Upper lobe of left lung (tissue), 6 donors: ENCODE measurements at places on chromosomes 11 and 22. TPM values are rescaled to one million over a fixed set of nuclear protein-coding genes. Genes with fewer than 3 reads are reported as not detected.

The TREH gene
- total RNA-seq, result 0.89 TPM

The CD3E gene
- 9.3 TPM for total RNA-seq

The RCOR2 gene
- 0.14 TPM for total RNA-seq

The CASP4 gene
- total RNA-seq, result 86.7 TPM

The MICAL3 gene
- total RNA-seq, result 25.5 TPM

The IGSF9B gene
- total RNA-seq, result 4.9 TPM

The SERGEF gene
- total RNA-seq, result 21.7 TPM

The HTR3A gene
- total RNA-seq, result not detected

The MRGPRE gene
- total RNA-seq, result not detected

DNA sequence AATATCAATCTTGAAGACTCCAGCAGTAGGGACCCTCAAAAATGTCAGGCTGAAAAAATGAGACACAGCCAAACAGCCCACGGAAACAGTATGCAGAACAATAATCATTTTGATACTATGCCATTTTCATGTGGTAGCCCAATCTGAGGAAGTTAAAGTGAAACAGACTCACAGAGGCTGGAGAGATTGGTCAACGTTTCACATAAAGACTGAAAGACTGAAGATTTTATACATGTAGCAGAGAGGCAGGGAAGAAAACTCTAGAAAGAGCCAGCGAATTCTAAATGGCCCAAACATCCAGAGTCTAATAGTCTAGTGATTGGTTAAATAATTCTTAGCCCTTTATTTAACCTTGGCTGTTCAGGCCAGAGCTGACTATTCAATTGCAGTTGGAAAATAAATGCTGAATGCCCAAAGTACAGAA is 49.4 kb downstream of the MAML2 start:
- H3K36me3 ChIP-seq, result no peaks in the 10 kb centered on the region
- no peaks in the 10 kb centered on the region for H3K27me3 ChIP-seq
- DNase-seq, result no peak
- peaks cover 29% of the 10 kb centered on the region for H3K4me1 ChIP-seq

GRCh38 chr11:16335236-16335962 is 20.9 kb downstream of the SOX6 start:
- no peaks in the 10 kb centered on the region for H3K4me1 ChIP-seq
- DNase-seq, result no peak

- H3K4me1 ChIP-seq, result no peaks in the 10 kb centered on the region
- no peak overlapping the region for H3K4me3 ChIP-seq
- H3K36me3 ChIP-seq, result no peaks in the 10 kb centered on the region
- no peaks in the 10 kb centered on the region for H3K27me3 ChIP-seq
- no peak overlapping the region for H3K27ac ChIP-seq
- DNase-seq, result no peak
These were observed 137.2 kb downstream of the DBX1 start for GRCh38 chr11:20023082-20023426.

DNA sequence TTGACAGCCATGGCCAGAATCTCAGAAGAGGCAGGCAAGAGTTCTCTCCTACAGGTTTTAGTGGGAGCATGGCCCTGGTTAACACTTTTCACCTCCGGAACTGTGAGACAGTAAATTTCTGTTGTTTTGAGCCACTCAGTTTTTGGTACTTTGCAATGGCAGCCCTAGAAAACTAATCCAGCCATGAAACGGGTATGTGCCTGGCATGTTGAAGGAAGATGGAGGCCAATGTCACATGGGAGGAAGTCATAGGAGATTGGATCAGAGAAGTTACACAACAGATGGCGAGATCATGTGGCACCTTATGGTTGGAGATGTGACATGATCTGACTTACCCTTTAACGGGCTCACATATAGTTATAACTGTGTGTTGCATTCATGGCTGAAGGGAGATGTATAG is 63.2 kb upstream of the EED start:
- H3K27me3 ChIP-seq, result no peaks in the 10 kb centered on the region
- DNase-seq, result no peak
- H3K4me1 ChIP-seq, result peaks cover 2% of the 10 kb centered on the region
- H3K36me3 ChIP-seq, result no peaks in the 10 kb centered on the region

GRCh38 chr11:12287009-12287373 is 90.4 kb upstream of the PARVA start:
- DNase-seq, result no peak
- H3K27me3 ChIP-seq, result no peaks in the 10 kb centered on the region
- H3K36me3 ChIP-seq, result no peaks in the 10 kb centered on the region

DNA sequence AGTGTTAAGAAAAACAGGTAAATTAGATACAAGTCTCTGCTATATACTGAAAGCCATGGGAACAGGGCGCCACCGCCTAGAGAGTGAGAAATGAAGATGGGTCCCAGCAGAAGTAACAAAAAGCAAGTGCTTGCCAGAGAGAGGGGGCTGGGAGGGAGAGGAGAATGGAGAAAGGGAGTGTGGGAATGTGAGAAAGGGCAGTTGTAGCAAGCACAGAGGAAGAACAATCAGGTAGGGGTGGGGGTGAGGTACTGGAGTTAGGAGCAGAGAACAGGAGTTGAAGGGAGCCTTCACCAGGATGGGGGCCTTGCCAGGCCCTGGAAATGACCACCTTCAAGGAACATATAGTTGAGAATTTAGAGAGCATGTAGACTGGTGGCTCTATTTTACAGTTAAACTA is 66.8 kb downstream of the TCF20 start:
- H3K27ac ChIP-seq, result no peak overlapping the region
- no peaks in the 10 kb centered on the region for H3K4me1 ChIP-seq
- no peak for DNase-seq
- H3K4me3 ChIP-seq, result no peak overlapping the region

- no peaks in the 10 kb centered on the region for H3K36me3 ChIP-seq
- no peaks in the 10 kb centered on the region for H3K27me3 ChIP-seq
- no peak for DNase-seq
- no peak overlapping the region for H3K27ac ChIP-seq
These were observed 104.0 kb downstream of the SOX6 start for GRCh38 chr11:16252373-16252772.

DNA sequence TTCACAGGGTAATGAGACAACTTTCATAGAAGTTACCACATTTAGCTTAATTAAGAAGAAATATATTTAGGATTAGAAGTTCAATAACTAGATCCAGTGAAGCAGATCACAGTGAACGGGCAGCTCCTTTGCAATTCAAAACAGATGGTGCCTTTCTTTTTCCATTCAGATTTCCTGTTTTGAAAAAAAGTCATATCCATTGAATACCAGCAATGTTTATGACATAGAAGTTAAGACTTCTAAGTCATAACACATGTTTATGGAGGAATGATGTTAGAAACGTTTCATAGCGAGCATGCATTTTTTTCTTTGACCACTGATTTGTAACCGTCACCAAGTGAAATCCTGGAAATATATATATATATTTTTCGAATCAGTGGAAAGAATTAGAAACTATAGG is 24.7 kb downstream of the LUZP2 start:
- no peaks in the 10 kb centered on the region for H3K36me3 ChIP-seq
- no peak overlapping the region for H3K27ac ChIP-seq
- H3K4me1 ChIP-seq, result no peaks in the 10 kb centered on the region
- DNase-seq, result no peak
- no peaks in the 10 kb centered on the region for H3K27me3 ChIP-seq
- no peak overlapping the region for H3K4me3 ChIP-seq

- H3K27me3 ChIP-seq, result no peaks in the 10 kb centered on the region
- H3K27ac ChIP-seq, result peak overlapping the region; percentile 69
- no peak for DNase-seq
- H3K4me1 ChIP-seq, result no peaks in the 10 kb centered on the region
- no peaks in the 10 kb centered on the region for H3K36me3 ChIP-seq
These were observed 389 bp upstream of the CASP12 start for GRCh38 chr11:104898685-104899013.

DNA sequence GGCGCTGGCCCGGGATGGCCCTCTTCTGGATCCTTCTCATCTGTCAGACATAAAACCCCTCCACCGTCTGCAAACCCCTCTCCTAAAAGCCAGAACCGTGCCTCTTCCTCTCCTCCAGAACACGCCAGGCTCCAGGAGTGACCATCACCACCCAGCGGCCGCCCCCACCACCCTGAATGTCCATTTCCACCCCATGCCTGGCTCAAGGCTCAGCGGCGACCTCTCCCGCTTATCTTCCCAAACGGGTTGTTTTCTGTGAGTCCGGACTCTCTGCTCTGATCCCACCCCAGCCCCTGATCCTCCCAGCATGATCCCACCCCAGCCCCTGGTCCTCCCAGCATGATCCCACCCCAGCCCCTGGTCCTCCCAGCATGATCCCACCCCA is 37.6 kb downstream of the CELSR1 start:
- H3K4me1 ChIP-seq, result no peaks in the 10 kb centered on the region
- no peak overlapping the region for H3K27ac ChIP-seq

DNA sequence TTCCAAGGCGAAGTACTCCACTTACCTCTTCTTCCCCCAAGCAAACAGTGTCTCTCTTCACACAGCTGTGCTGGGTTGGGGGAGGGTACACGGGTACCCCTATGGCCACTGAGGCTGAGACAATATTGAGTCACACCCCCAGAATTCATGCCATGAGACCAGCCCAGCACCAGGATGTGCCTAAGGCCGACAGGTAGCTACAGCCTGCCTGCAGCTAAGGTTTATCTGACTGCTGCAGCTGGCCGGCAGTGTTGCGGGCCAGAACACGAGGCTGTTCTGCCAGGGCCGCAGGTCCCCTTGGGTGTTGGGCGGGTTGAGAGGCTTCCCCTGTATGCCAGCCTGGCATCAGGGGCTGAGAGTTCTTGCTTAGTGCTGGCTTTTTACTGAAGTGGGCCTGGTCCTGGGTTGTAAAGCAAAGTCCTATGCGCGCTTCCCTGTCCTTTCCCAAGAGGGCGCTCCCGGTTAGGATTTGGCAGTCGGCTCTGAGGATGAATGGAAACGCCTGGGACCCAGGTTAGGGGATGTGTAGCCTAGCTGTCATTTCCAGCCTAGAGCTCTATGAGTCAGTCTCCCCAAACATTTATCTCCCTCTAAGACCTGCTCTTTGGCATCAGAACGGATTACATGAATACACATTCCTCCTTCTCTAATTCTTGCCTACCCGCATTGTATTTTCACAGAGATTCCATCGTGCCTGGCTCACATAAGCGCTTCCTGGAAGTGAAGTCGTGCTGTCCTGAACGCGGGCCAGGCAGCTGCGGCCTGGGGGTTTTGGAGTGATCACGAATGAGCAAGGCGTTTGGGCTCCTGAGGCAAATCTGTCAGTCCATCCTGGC is 7.1 kb downstream of the USP18 start:
- H3K36me3 ChIP-seq, result no peaks in the 10 kb centered on the region
- no peaks in the 10 kb centered on the region for H3K27me3 ChIP-seq
- H3K4me1 ChIP-seq, result no peaks in the 10 kb centered on the region
- no peak overlapping the region for H3K4me3 ChIP-seq

- peaks cover 38% of the 10 kb centered on the region for H3K4me1 ChIP-seq
- H3K27ac ChIP-seq, result peak overlapping the region; percentile 100
These were observed 789 bp upstream of the KDM2A start for GRCh38 chr11:67118181-67118766.

GRCh38 chr22:22215659-22216449 is 28.7 kb upstream of the VPREB1 start:
- no peaks in the 10 kb centered on the region for H3K4me1 ChIP-seq
- H3K36me3 ChIP-seq, result no peaks in the 10 kb centered on the region
- no peaks in the 10 kb centered on the region for H3K27me3 ChIP-seq
- no peak overlapping the region for H3K27ac ChIP-seq
- H3K4me3 ChIP-seq, result no peak overlapping the region
- no peak for DNase-seq

- no peaks in the 10 kb centered on the region for H3K36me3 ChIP-seq
- no peak for DNase-seq
- H3K4me1 ChIP-seq, result no peaks in the 10 kb centered on the region
- no peak overlapping the region for H3K4me3 ChIP-seq
These were observed 23.1 kb upstream of the IRAG1 start for GRCh38 chr11:10716543-10717259.

GRCh38 chr22:34000879-34001526 is 80.7 kb upstream of the LARGE1 start:
- no peak for DNase-seq
- no peaks in the 10 kb centered on the region for H3K36me3 ChIP-seq
- no peaks in the 10 kb centered on the region for H3K27me3 ChIP-seq
- no peak overlapping the region for H3K4me3 ChIP-seq
- no peaks in the 10 kb centered on the region for H3K4me1 ChIP-seq
- no peak overlapping the region for H3K27ac ChIP-seq

GRCh38 chr11:120835601-120836228 is 188.2 kb upstream of the TBCEL start:
- no peaks in the 10 kb centered on the region for H3K27me3 ChIP-seq
- no peak overlapping the region for H3K27ac ChIP-seq
- H3K4me1 ChIP-seq, result no peaks in the 10 kb centered on the region
- no peak overlapping the region for H3K4me3 ChIP-seq

DNA sequence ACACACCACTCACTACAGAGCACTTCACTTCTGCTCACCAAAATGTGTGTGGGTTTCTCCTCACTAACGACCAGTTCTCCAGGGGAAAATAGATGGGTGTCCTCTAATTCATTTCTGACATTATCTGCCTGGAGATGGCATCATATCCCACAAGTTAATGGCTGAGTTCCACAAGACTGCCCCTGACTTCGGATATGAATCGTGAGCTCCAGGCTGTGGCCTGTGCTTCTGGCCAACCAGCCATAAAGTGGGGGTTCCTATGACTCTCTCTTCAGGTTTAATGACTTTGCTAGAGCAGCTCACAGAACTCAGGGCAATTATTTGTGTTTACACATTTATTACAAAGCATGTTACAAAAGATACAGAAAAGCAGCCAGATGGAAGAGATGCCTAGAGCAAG is 113.0 kb upstream of the SYT13 start:
- no peaks in the 10 kb centered on the region for H3K27me3 ChIP-seq
- H3K27ac ChIP-seq, result no peak overlapping the region
- no peak for DNase-seq
- no peaks in the 10 kb centered on the region for H3K4me1 ChIP-seq

DNA sequence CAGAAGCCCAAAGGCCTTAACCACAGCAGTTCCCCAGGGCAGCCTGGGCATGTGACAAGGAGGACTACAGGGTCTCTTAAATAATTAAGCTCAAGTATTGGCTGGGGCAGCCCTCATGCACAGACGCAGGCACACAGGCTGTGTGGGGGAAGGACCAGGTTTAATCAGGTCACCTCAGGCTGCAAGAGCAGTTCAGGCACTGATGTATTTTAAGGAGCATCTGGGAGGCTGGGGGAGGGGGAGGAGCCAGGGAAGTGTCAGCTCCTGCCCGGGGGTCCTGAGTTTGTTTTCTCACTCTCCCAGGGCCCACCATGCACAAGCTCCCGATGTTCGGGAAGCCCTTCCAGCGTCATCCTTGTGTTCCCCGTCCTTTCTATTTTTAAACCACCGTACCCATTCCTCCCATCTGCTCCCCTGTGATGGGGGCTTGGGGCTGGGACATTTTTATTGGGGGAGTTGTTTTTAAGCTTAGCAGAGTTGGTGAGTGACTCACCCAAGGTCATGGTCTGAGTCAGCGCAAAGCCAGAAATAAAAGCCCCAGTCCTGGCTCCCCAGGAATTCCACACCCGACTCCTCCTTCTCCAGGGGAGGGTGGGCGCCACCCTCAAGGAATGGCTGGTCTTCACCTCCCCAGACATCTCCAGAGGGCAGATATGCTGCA is 2.4 kb downstream of the CSDC2 start:
- H3K4me3 ChIP-seq, result no peak overlapping the region
- H3K27ac ChIP-seq, result no peak overlapping the region
- H3K4me1 ChIP-seq, result no peaks in the 10 kb centered on the region
- DNase-seq, result no peak
